ENCODE measurements at places on chromosomes 1 and 21. TPM values are rescaled to one million over a fixed set of nuclear protein-coding genes. Genes with fewer than 3 reads are reported as not detected.

DNA sequence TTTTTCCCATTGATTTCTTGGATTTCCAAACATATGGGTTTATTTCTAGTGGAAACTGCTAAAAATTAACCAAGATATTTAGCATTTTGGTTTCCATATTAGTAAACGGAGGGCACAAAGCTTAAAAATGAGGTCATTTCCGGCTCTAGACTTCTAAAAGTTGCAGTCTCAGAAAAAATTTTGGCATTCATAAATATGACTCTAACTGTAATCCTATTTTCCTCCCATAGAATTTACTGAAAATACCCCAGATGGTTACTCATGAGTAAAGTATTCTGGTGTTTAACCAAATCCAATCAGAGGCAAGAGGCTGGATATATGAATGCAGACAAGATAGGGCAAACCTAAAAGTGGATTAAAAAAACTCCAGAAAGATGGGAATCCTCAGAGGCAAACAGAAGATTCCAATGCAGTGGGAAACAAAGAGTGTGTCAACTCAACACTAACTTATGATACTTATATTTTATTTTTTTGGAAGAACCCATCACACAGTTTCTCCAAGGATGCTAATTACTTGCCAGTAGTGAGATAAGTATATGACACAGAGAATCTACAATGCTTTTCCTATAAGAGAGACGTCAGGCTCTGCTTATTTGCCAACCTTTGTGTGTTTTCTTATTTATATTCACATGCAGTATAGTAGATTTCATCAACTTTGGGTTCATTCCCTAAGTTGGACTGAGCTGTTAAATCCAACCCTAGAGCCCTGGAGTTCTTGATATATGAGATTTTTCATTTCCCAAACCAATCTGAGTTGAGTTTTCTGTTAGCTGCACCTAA is 90.1 kb upstream of the BCL10 start:
- DNase-seq, result no peak

DNA sequence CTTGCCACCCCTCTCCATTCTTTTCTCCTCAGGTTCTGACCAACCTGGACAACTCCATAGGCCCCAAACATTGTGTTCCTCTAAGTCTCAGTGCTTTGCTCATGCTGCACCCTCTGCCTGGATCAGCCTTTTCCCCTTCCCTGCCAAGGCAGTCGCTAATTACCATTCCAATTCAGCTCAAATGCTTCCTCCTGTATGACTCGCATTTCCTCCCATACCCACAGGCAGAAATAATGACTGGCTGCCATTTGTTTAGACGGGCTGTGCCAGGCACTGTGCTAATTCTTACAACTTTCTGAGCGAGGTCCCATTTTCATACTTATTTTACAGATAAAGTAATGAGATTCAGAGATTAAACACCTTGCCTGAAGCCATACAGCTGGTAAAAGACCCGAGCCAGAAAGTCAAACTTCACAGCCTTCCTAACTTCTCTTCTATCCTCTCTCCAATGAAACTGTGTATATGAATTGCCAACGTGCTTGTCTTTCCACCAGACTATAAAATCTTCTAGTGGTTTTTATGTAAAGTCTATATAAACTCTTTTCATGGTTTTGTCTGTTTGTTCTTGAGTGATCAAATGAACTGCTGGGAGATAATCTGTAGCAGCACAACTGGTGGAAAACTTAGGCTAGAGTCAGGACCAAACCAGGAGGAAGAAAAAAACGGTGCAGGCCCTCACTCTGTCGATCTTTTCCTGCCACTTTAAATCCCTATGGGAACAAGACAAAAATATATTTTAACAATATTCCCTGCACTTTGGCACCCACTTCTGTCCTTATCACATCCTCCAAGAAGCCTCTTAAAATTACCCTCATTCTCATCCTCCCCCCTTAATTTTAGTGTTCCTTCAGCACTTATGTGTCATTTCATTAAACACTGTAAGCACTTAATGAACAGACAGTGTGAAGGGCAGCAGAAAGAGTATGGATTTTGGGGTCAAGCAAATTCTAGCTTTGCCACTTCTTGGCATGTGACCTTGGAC is 33.7 kb downstream of the RAB3B start:
- DNase-seq, result no peak

DNA sequence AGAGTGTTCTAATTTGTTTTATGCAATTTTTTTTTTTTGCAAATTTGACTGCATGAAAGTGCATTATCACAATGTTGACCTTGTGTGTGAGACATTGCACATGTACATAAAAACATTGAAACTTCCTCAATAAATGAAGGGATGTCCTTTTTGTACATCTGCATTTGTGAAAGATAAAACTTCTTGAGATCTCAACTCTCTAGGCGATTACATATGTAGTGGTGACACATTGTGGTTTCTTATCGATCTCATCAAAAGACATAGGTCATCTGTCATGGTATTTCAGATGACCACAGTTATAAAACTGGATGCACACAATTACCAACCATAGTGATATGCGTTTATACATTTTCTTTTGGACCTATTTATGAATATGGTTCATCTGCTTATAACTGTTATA is 35.6 kb upstream of the C21orf91 start:
- DNase-seq, result no peak

SLC44A3 gene
- polyA plus RNA-seq, result 123 TPM

- no peak for DNase-seq
Observed at GRCh38 chr1:148308832-148309458, 156.9 kb upstream of the NBPF11 start.

DNA sequence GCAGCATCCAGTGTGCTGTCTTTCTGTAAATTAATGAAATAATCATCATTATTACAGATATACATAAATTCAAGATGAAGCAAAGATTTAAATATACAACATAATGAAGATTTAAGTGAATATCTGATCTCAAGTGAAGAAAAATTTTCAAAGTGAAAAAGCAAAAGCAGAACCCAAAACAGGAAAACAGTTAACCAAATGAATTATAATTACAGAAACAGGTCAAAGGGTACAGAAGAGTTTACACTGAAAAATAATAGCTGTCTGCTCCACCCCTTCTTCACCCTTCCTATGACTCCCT is 44.8 kb upstream of the GTF2B start:
- DNase-seq, result no peak

DNA sequence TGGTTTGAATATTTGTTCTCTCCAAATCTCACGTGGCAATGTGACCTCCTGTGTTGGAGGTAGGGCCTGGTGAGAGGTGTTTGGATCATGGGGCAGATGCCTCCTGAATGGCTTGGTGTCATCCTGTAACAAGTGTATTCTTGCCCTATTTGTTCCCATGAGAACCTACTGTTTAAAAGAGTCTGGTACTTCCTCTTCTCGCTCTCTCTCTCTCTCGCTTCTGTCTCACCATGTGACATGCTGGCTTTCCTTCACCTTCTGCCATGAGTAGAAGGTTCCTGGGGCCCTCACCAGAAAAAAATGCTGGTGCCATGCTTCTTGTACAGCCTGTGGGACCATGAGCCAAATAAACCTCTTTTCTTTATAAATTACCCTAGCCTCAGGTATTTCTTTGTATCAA is 8.4 kb upstream of the PAXBP1 start:
- no peak for DNase-seq

CD48 gene
- 2.3 TPM for polyA plus RNA-seq

DNA sequence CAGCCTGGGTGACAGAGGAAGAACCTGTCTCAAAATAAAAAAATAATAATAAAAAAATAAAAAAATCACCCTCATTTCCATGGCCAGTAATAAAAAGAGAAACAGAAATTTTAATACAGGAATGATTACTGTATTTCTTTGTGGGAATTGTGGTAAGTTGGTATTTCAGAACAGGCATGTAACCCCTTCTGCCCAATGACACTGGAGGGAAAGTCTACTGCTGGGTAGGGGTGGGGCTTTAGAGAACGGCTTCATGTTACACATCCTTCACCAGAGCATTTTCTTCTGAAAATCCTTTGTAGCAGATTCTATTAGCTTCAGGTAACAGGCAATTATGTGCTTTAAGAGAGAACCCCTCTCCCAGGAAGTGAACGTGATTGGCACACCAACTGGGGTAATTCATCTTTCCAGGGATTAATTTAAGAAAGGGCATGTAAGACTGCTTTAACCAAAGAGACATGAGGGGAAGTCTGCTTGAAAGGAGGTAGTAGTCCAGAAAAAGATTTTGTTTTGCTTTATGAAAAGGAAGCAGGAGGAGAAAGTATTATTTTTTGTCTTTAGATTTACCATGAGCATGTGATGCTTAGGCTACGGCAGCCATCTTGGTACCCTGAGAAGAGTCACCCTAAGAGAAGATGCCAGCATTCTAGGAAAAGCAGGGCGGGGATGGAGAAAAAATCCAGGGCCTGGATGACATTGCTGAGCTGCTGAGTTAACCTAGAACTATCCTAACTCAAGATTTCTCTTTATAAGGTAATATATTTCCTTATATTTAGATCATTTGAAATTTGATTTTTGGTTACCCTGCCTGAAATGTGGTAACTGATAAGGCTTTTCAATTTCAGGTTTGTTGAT is 57.7 kb upstream of the DPT start:
- DNase-seq, result no peak

GRCh38 chr1:4085546-4085945 is 185.5 kb upstream of the C1orf174 start:
- DNase-seq, result no peak

DNA sequence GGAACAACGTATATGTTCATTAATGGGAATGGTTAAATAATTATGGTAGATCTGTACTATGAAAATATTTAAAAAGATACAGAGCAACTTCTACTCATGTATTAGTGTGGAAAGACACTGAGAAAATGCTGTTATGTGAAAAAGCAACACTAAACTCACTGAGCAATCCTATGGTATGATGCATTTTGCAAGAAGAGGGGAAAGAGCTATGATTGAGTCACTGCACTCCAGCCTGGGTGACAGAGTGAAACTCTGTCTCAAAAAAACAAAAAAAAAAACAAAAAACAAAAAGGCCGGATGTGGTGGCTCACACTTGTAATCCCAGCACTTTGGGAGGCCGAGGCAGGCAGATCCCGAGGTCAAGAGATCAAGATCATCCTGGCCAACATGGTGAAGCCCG is 44.4 kb downstream of the ATP5PO start:
- no peak for DNase-seq

- DNase-seq, result no peak
Observed at GRCh38 chr1:42815941-42816584, 859 bp upstream of the ERMAP start.

All from right renal cortex interstitium (tissue), 3 donors.